NCI-H146 (cell line): ENCODE measurements at places on chromosomes 3 and 15.

DNA sequence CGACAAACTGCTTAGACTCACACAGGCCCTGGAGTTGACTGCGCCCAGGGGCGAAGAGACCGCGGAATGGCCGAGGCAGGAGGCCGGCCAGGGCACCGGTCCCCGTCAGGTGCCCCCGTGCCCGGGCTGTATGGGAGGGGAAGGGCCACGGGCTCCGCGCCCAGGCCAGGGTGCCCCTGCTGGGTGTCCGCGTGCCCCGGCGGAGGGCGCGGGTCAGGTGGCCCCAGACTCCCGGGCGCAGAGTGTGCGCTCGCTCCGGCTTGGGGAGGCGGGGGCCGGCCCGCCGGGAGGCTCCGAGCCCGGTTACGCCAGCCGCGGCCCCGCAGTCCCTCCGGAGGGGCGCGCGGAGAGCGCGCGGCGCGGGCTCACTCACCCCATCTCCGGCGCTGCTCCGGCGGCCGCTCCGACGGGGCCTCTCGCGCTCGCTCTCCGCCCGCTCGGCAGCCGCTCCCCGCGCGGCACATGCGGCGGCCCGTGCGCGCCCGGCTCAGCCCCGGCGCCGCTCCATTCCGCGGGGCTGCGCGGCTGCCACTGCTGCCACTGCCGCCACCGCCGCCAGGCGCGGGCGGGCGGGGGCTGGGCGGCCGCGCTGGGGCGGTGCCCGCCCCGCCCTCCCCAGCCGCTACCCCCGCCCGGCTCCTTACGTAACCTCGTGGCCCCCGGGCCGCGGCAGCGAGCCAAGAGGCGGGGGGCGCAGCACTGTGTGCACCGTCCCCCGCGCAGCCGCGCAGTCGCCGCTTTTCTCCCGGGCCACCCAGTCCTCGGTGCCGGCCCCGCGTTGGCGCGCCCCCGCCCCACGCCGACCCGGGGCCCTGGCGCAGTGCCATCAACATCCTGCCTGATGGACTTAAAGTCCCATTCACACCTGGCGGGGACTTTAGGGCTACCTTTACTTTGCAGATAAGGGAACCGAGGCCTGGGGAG, at the start of gene HOMER2:
Gene HOMER2, minus strand, starts transcription at position 563 of the 924 bp plus-strand sequence. Its CDS starts 185 bp downstream, at position 378.
- peak; percentile 59 for DNase-seq

DNA sequence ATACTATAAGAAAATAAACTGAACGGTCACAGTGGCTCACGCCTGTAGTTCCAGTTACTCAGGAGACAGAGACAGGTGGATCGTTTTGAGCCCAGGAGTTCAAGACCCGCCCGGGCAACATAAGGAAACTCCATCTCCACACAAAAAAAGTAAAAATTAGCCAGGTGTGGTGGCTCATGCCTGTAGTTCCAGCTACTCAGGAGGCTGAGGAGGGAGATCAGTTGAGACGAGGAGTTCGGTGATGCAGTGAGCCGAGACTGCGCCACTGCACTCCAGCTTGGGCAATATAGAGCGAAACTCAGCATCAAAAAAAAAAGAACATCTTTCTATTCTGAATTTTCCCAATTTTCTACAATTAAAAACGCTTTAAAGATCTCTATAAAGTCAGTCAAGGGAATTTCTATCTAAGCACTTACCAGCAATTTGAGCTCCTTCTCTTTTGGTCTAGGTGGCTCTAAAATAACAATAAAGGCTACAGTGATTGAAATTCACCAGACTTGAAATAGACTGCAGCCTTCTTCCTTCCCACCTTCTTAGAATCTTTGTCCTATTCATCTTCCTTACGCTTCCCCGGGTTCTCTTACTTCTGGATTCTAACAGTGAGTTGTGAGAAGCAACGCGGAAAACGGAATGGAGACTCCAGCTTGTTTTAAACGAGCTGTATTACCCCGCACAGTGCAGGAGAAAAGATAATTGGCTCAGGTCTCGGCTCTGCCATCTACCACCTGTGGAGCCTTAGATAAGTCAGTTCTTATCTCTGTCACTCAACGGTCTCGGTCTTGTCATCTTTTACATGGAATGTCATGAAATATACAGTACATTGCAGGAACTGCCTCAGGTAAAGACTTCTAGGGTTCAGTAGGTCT, 812 bp upstream of the SEC62 start:
- DNase-seq = peak; percentile 85

- no peak for DNase-seq
Observed at GRCh38 chr3:108473711-108474110, 36.7 kb downstream of the MYH15 start.

DNA sequence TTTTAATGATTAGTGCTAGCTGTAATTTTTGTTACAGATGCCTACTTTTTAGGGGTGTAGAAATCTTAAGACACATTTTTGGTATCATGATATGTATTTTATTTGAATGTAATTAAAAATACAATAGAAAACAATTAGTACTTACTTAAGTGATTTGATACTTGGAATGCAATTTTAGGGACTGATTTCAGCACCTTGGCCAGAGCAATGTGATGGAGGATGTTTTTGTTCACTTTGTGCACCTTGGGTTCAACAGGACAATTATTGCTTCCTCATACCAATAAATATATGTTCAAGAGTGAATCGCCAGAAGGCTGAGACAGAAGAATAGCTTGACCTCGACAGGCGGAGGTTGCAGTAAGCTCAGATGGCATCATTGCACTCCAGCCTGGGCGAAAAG, 22.3 kb downstream of the GMNC start:
- DNase-seq = no peak

DNA sequence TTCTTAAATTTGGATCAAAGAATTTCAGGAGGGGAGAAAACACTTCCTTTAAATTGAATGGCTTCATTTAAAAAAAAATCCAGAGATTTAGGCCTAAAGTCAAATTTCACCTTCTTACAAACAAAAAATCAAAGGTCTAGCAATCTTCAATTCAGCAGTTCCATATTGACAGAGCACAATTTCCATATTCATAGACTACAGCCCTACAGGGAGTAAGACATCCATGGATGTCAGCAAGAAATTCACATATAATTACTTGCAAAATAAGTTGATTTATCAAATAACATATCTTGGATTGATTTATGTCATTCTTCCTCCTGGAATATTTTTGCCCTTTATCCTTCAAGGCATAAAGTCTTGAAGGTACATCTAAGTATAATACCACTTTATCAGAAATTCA, 103.4 kb downstream of the CNTN3 start:
- no peak for DNase-seq
